ENCODE measurements at places on chromosomes 1 and 21.

DNA sequence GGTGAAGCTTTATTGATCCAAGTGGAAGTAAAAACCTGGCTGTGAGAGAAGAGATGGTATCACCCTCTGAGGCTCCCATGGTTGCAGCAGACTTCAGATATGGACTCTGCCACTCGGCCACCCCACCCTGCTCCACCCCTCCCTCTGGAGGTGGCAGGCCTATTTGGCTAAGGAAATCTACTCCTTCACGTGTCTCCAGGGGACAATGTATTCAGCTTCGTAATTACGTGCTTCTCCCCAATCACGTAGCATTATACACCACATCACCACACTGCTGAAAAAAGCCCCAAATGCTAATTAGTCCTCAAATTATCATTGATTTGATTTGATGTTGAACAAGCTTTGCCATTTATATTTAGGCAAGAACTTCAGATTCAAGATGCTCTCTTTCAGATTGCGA is 220.7 kb downstream of the OMA1 start:
- no peak for DNase-seq

- no peak for DNase-seq
Measured at GRCh38 chr1:70628973-70629372, 217.9 kb downstream of the CTH start.

- DNase-seq = no peak
Measured at GRCh38 chr1:93813076-93813475, 65.9 kb downstream of the DNTTIP2 start.

DNA sequence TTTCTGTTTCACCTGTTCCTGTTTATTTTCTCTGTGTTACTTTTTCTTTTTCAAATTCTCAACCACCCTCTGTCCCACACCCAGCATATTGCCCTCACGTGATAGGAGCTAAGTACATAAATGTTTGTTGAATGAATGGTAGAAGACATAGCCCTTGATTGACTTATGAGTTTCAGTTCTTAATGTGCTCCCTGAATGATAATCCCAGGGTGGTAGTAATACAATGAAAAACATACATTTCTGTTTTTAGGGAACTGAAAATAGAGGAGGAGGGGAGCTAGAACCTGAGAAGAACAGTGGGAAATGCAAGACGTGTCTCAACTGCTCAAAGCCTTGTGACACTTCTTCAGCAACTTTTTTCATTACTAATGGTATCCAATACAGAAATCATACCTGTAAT is 147.1 kb downstream of the SPATA46 start:
- no peak for DNase-seq

DNA sequence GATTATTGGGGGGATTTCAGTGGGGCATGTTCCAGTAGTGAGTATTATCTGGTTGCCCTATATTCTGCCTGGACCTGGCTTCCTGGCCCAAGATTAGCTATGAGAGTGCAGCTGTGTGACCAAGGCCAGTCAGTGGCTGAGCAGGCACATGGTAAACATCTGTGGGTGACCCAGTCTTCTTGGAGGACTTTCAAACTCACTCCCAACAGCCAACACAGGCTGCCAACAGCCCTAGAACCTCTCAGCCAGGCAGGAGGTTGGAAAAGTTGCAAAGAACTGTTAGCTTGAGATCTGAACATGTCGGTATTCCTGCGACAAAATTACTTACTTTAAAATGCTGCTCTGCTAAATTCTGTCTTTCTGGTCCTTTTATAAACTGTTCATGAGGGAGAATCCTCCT is 192.4 kb downstream of the TGFBR3 start:
- DNase-seq = no peak

GRCh38 chr1:6103854-6104530 is 58.3 kb downstream of the KCNAB2 start:
- no peak for DNase-seq

GRCh38 chr1:42258218-42258617 is 76.8 kb downstream of the FOXJ3 start:
- DNase-seq = no peak

DNA sequence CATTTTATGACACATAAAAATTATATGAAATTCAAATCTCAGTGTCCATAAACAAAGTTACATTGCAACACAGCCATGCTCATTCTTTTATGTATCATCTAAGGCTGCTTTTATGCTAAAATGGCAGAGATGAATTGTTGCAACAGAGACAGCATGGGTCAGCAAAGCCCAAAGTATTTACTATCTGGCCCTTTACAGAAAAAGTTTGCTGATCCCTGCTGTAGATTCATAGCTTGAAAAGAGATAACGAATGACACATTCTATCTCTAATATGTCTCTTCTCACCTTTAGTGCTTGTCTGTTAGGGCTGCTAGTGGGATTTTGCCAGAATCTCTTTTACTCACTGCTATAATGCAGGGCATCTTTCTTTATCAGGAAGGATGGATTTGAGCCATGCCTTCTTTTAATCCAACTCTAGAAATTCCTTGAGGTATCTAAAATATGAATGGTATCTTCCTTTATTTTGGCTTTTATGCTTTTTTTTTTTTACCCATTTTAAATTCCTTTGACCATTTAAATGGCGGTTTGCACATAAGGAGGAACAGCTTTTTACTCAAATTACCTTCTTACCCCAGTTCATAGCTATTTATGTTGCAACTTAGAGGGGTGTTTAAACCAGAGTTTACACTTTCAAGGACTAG is 598.2 kb downstream of the PLPP3 start:
- DNase-seq = no peak

GRCh38 chr1:107019166-107019565 is 37.3 kb upstream of the PRMT6 start:
- no peak for DNase-seq

GRCh38 chr1:47558601-47559593 is 121.1 kb downstream of the FOXD2 start:
- DNase-seq = no peak

DNA sequence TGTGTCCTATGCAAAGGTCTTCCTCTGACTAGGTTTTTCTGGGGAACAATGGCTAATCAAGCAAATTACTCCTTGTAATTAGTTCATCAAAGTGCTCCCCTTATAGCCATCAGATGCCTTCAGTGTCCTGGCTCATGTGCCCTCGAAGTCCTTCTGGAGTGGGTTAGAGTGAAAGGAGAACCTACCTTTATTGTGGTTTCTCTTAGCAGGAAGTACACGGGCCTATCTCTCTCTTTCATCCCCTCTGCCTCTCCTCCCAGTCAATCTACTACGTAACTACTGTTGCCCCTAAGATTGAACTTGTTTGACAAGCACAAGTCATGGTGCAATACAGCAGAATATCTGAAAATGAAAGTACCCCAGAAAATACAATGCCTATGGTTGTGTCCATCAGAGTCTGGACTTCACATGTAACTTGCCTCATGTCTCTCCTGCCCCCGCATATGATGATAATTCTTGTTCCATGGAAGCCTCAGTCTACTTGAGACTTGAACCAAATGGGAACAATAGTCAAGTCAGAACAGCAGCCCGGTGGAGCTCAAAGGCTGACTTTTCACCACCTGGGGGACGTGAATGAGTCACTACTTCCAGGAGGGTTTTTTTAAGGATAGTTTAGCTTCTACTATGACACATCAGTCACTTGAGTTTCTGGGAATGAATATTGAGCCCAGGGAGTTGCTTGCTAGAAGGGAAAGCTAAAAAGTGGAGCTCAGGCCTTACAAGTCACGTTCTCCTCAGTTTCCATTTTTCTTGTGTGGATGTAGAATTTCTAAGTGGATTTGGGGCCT is 243.6 kb downstream of the TNR start:
- DNase-seq = no peak

GRCh38 chr1:16092097-16092922 is 18.9 kb upstream of the FAM131C start:
- no peak for DNase-seq

DNA sequence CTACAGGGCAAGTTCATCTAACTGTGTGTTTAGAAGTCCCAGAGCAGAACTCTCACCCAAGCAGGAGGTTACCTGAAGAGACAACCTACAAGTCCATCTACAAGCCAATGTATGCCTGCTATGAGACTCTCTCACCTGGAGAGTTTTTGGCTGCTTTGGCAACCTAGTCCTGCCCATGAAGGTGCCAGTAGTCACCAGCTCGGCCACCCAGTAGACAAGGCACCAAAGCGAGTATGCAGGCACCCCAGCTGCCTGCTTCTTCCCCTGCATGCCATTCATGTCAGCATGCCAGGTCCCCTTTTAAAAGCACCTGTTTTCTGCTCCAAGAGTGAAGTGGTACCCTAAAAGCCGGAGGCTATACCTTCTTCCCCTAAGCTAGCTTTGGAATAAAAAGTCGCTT is 20.2 kb downstream of the RIIAD1 start:
- DNase-seq = no peak

DNA sequence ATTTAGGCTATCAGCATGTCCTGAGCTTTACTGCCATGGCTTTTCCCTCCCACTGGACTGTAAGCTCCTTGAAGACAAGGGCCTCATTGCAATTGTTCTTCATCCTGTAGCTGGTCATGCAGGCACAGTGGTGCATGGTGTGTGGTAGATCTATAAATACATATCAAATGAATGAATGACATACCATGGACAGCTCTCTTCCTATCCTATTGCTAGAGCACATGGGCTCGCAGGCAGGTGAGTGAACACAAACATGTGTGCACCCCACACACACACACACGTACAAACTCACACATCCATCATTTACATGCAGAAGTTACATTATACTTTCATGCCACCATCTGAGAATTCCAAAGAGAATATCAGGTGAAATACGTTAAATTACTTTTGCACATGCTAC is 172.9 kb upstream of the RUNX1 start:
- DNase-seq = no peak

DNA sequence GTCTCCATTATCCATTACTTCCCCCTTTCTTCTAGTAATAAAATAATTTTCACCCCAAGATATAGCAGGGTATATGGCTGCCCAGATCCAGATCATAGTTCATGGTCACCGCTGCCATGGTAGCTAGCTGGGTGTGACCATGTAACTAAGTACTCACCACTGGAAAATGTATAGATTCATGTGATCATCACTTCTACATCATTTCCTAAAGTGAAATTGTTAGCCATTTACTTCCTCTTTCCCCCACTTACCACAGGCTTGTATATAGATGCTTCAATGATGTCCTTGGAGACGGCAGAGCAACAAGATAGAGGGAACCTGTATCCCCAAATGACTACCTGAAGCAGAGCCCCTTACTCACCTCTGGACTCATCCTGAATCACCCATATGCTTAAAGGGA is 22.7 kb upstream of the EYA3 start:
- DNase-seq = no peak

- DNase-seq = no peak
Measured at GRCh38 chr1:204528241-204528640, 12.0 kb downstream of the MDM4 start.

DNA sequence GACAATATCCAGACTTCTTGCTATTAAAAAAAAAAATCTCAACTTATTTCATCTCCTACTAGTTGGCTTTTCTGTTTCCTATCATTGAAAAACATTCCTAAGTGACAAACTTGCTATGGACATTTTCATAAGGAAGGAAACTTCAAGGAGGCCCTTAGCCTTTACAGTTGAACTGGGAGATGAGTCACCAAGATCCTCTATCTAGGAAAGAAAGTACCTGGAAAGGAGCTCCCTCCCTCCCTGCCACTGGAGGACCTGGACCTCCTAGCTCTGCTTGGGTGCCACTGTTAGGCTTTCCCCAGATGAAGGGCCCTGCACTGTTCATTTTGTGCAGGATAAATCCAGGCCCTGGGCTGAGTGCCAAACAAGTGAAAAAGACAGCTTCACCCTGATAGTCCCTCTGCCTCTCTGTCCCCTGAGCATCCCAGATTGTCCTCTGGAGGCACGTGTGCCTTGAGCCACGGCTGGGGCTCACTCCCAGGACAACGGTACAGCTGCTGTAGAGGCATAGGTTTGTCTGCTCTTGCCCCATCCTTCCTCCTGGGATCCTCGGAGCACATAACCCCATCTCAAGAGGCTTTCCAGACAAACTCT is 40.2 kb upstream of the SOX13 start:
- DNase-seq = no peak

- DNase-seq = no peak
Measured at GRCh38 chr1:13813398-13814012, 113.5 kb downstream of the PRDM2 start.

GRCh38 chr21:44395260-44395659 is 41.8 kb downstream of the TRPM2 start:
- no peak for DNase-seq

DNA sequence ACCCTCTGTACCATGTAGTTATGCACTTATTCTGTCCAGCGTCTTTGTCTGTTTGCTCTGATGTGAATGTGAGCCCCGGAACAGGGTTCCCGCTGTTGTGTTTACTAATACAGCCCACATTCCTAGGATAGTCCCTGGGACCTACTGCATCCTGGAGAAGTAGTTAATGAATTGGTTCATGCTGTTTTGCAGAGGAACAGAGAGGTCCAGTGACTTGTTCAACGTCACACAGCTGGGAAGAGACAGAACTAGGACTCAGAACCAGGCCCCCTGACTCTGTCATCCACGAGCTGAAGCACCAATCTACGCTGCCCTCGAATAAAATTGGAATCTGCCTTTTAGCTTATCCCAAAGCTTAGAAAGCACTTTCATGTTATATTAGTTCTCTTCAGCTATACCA is 784 bp downstream of the AGT start:
- DNase-seq = no peak

- no peak for DNase-seq
Measured at GRCh38 chr1:23978805-23979204, 1.3 kb downstream of the SRSF10 start.

DNA sequence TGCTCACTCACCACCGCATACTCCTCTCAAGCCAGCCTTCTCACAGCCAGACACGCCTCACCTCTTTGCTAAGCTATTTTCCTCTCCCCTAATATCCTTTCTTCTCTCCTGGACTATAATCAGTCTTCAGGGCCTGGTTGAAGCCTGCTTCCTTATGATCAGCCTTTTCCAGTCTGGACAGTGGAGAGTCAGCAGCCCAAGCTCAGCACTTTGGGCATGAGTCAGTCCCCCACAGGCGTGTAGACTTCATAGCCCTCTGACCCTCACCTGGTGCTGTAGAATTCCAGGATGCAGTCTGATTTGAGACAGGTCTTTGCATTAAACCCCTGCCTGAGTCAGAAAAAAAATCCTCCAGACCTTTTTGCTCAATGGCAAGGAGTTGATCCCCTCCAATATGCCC is 2.5 kb downstream of the HPCAL4 start:
- DNase-seq = no peak

GRCh38 chr1:116987256-116987555 is 14.4 kb upstream of the CD101 start:
- DNase-seq = no peak

DNA sequence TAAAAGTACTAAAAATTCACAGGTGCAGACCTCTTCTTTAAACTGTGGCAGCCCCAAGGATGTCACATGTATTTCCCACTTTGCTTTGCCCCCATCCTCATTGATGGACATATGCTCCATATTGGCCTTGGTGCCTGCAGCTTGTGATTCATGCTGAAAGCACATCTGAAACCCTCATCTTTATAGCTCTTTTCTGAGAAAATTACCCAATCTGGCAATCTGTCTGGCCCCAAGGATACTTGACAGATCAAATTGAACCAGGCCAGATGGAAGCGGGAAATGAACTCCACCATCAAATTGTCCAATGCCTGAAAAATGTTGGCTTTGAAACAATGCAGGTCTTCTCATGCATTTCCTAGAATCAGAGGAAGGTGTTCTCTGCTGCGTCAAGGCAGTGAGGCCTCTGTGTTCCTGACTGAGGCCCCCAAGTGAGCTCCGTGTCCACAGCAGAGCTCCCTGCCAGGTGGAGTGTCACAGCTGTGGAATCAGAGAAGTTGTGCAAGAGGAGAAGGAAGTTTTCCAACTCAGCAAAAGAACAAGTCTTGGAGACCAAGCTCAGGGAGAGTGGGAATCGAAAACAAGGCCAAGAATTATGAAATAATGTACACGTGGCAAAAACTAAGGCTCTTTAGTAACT is 323.7 kb downstream of the PLPP3 start:
- DNase-seq = peak; percentile 12

Data from AG04449 (cell line).